ENCODE measurements at places on chromosomes 12 and 14.

DNA sequence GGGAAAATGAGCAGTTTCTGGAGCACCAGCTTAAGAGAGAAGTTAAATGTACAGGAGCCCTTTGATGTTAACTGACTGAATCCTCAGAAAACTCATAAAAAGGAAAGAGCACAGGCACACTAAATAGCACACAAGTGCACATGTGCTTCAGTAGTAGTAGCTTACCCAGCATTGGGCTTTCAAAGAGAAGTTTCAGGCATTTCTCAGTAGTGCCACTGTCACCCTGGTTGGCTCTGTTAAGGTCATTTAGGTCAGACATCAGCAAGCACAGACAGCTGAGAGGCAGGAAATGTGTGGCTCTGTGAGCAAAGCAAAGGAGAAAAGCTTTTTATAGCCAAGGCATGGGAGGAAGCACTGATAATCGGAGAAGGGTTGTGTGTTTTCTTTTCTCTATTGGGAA lies 96.3 kb upstream of the HIF1A start:
- peaks cover 3% of the 10 kb centered on the region for H3K4me1 ChIP-seq
- no peak overlapping the region for H3K4me3 ChIP-seq
- H3K27ac ChIP-seq, result no peak overlapping the region
- DNase-seq, result no peak
- H3K27me3 ChIP-seq, result no peaks in the 10 kb centered on the region
- no peaks in the 10 kb centered on the region for H3K36me3 ChIP-seq

- H3K27ac ChIP-seq, result no peak overlapping the region
- H3K4me3 ChIP-seq, result no peak overlapping the region
- H3K4me1 ChIP-seq, result no peaks in the 10 kb centered on the region
- no peak for DNase-seq
- H3K27me3 ChIP-seq, result no peaks in the 10 kb centered on the region
Measured at GRCh38 chr12:55762646-55763045, 19.7 kb downstream of the GDF11 start.

DNA sequence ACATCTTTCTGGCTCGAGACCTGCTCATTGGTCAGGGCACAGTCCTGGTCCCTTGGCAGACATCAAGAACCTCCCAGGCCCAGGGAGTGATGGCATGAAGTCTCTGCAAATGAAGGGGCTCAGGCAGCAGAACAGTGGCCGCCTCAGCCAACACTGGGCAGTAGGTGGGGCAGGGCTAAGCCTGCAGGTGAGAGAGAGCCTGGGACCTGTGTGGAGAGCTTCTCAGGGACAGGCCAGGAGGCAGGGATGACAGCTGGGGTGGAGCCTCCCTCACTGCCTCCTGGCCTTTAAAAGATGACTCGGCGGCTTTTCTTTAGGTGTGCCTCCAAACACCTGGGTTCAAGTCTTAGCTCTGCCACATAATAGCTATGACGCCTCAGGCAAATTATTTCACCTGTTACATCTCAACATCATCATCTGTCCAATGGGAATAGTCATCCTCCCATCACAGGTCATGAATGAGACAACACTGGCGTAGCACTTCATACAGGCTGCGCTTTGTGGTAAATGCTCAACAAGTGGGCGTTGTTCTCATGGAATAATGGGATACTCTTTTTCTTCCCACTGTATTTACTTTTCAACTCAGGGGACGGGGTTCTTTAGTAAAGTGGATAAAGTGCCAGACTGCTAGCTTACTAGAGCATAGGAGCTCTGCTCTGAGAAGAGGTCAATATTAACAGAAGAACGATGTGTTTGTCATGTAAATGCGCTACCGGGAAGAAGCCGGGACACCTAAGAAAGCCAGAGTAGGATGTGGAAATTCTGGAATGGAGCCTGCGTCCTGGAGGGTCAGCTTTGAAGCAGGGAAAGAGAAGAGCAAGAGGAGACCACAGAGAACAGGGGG lies 277.4 kb downstream of the FOXN3 start:
- H3K36me3 ChIP-seq, result no peaks in the 10 kb centered on the region
- H3K4me1 ChIP-seq, result no peaks in the 10 kb centered on the region
- no peak overlapping the region for H3K4me3 ChIP-seq
- no peak overlapping the region for H3K27ac ChIP-seq

DNA sequence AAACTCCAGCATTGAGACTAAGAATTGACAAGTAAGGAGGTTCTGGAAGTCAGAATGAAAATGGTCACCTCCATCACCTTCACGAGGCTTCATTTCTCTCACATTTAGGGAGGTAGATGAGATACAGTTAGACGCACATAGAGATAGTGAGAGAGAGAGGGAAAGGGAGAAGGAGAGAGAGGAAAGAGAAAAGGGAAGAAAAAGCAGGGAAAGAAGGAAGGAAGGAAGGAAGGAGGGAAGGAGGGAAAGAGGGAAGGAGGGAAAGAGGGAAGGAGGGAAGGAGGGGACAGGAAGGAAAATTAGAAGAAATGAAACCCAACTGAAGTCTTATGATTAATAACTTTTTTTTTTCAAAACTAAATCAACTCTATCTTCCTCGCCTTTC lies 10.7 kb upstream of the FOXG1 start:
- H3K36me3 ChIP-seq, result no peaks in the 10 kb centered on the region
- H3K27me3 ChIP-seq, result peaks cover 77% of the 10 kb centered on the region
- H3K4me1 ChIP-seq, result peaks cover 14% of the 10 kb centered on the region
- peak; percentile 62 for DNase-seq
- H3K4me3 ChIP-seq, result no peak overlapping the region

GRCh38 chr12:86435053-86435452 lies 178.9 kb upstream of the MGAT4C start:
- no peaks in the 10 kb centered on the region for H3K27me3 ChIP-seq
- H3K27ac ChIP-seq, result no peak overlapping the region
- DNase-seq, result peak; percentile 8
- H3K36me3 ChIP-seq, result no peaks in the 10 kb centered on the region
- no peak overlapping the region for H3K4me3 ChIP-seq
- H3K4me1 ChIP-seq, result no peaks in the 10 kb centered on the region

DNA sequence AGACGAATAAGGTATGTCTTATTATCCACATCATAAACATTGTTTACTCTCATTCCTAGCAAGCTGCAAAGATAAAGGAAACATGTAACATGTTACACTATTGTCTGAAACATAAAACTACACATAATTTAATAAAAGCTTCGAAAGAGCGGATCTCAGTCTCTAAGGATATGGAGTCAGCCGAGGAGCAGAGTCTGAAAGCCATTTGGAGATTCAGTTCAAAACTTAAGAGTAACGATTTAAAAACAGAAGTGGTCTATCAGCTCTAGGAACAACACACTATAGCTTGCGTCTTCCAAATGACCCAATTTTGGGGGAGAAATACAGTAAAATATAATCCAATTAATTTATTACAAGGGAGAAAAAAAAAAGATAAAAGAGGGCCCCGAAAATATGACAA lies 775 bp downstream of the NEMF start:
- no peak overlapping the region for H3K27ac ChIP-seq
- no peaks in the 10 kb centered on the region for H3K27me3 ChIP-seq
- H3K4me3 ChIP-seq, result peak overlapping the region; percentile 93
- peaks cover 12% of the 10 kb centered on the region for H3K36me3 ChIP-seq
- DNase-seq, result no peak

DNA sequence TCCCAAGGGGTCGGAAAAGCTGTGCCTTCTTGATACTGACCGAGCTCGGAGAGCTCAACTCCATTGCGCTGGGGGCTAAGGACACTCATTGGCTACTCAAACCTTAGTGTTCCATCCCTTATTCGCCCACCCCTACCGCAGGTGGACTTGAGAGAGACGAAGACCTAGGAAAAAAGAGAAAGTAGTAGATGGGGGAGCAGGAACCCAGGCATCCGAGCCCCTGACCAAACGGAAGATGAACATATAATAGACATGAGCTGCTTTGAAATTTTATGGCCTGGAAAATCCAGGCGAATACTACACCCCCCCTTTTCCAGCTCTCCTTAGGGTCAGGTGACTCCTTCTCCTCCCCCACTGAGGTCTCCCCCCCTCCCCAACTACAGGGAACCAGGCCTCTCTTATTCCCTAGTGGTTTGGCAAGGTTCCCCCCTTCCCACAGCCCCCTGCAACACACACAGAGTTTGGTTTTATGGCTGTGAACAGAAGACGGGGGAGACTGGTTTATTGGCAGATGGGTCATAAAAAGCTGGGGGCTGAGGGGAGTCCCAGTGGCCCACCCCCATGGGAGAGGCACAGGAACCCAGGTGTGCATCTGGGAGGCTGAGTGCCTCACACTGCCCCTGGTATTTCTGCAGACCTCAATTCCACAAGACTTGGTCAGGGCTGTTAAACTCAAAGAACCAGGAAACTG lies 1.6 kb downstream of the GDF11 start:
- peaks cover 29% of the 10 kb centered on the region for H3K4me1 ChIP-seq
- peaks cover 14% of the 10 kb centered on the region for H3K36me3 ChIP-seq
- DNase-seq, result no peak
- peak overlapping the region; percentile 69 for H3K27ac ChIP-seq
- no peaks in the 10 kb centered on the region for H3K27me3 ChIP-seq
- H3K4me3 ChIP-seq, result peak overlapping the region; percentile 62

DNA sequence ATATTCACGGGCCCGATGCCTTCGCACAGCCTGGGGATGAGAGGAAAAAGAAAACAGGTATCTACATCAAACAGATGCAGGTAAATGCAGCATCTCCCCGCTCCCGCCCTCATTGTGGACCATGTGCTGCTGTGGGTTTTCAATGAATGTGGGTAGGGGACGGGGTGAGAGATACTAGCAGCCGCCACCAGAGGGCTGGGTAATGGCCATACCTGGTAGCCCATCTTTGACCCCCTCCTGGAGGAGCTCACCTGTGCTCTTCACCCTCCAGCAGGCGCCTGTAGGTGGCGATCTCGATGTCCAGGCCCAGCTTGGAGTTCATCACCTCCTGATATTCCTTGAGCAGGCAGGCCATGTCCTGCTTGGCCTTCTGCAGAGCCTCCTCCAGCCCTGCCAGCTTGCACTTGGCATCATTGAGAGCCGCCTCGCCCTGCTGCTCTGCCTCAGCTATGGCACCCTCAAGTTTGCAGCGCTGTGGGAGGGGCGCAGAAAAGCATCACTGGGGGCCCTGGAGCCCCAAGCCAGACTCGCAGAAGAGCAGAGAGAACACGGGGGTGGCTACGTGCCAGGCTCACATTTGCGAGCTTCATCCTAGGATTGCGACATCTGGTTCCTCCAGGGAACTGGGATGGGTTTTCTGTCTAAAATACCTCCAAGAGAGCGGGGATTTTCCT lies 10.2 kb downstream of the KRT82 start:
- no peak for DNase-seq
- H3K27me3 ChIP-seq, result no peaks in the 10 kb centered on the region
- no peaks in the 10 kb centered on the region for H3K36me3 ChIP-seq
- H3K27ac ChIP-seq, result no peak overlapping the region

DNA sequence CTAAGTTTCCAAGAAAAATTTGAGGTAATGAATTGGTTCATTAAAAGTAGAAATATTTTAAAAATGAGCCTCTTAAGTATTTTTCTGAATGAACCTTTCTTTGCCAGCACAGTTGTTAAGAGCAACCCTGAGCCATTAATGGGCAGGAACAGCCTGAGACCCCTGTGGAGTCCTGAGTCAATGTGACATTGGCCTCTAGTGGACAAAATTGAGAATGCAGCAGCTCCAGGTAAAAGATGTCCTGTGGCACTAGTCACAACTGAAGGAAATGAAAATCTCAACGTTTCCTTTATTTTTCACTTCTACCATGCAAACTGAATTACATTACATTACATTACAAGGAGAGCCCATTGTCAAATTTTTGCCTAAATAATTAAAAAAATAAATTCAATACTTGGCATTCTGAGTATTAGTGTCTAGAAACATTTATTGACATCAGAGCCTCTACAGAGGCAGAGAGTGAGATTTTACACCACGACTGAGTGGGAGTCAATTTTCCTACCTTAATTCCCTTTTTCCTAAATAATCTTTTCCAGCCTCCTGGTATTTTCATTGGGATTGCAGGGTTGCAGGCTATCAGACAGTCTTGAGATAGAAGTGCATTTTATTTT lies 135.7 kb downstream of the PPM1H start:
- H3K36me3 ChIP-seq, result peaks cover 7% of the 10 kb centered on the region
- no peaks in the 10 kb centered on the region for H3K27me3 ChIP-seq
- no peaks in the 10 kb centered on the region for H3K4me1 ChIP-seq
- H3K4me3 ChIP-seq, result no peak overlapping the region
- DNase-seq, result peak; percentile 74

- H3K4me3 ChIP-seq, result peak overlapping the region; percentile 76
- no peaks in the 10 kb centered on the region for H3K27me3 ChIP-seq
- no peaks in the 10 kb centered on the region for H3K36me3 ChIP-seq
Measured at GRCh38 chr12:112381406-112381882, 787 bp downstream of the HECTD4 start.

- H3K27me3 ChIP-seq, result no peaks in the 10 kb centered on the region
- no peak overlapping the region for H3K27ac ChIP-seq
- H3K36me3 ChIP-seq, result no peaks in the 10 kb centered on the region
- no peak for DNase-seq
- H3K4me3 ChIP-seq, result no peak overlapping the region
Measured at GRCh38 chr14:56102941-56103340, 15.3 kb upstream of the PELI2 start.

DNA sequence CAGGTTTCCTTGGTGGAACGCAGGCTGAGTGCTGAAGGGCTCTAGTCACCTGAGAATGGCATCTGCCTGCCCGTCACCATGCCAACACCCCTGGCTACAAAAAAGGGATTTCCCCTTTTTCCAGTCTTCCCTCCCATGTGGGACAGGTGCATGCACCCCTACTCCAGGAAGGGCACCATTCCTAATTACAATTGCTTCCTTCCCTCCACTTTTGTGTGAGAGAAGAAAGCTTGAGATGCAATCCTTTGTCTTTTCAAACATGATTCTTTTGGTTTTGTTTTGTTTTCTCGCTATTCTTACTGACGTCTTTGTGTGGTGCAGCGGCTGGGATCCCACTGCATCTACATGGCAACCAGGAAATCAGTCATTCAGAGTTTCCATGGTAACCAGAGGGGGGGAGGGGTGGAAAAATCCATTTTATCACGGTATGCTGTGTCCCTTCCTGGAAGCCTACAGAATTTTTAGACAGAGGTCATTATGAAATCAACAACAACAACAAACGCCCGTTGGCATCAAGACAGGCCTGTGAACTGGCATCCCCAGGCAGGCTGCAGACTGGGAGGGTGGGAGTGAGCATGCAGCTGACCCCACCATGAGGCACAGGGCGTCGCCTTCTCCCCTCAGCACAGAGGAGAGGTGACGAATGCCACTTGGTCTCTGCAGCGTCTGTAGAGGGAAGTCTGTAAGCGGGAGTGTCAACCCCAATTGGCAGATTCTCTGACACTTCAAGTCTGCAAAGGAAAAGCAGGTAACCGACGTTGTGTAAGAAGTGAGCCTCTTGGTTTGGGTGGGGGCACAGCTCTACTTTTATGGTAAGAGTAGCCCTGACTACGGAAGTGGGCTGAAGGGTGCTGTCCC lies 13.6 kb upstream of the GNG2 start:
- peak overlapping the region; percentile 32 for H3K4me3 ChIP-seq
- H3K4me1 ChIP-seq, result peaks cover 9% of the 10 kb centered on the region
- peak overlapping the region; percentile 69 for H3K27ac ChIP-seq
- H3K27me3 ChIP-seq, result no peaks in the 10 kb centered on the region
- peak; percentile 98 for DNase-seq

- H3K4me1 ChIP-seq, result peaks cover 13% of the 10 kb centered on the region
- no peak for DNase-seq
- H3K27me3 ChIP-seq, result peaks cover 2% of the 10 kb centered on the region
- H3K4me3 ChIP-seq, result no peak overlapping the region
- no peak overlapping the region for H3K27ac ChIP-seq
Measured at GRCh38 chr12:131854861-131855476, 26.8 kb downstream of the MMP17 start.

GRCh38 chr12:120321382-120322202 lies 6.0 kb downstream of the PLA2G1B start:
- no peak for DNase-seq
- no peak overlapping the region for H3K27ac ChIP-seq
- peaks cover 18% of the 10 kb centered on the region for H3K4me1 ChIP-seq
- H3K27me3 ChIP-seq, result no peaks in the 10 kb centered on the region
- no peaks in the 10 kb centered on the region for H3K36me3 ChIP-seq

All from spinal cord (tissue), 10 donors.